ENCODE measurements at places on chromosomes 16 and 17.
A peak's percentile ranks its signal among the peaks of the same experiment; 100 is the strongest.

DNA sequence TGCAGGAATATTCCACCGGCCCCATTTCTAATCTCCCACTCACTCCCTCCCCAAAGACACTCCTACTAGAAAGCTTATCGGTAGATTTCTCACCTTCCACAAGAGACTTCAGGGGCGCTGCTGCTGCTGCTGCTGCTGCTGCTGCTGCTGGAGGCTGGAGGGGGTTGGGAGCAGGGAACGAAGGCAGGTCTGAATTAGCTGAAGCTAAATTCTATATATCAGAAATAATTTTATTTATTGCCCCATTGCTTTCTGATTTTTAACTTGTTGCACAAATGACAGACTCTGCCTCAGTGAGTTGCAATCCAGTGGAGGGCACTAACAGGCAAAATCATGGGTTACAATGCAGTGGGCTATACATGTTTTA, 25.8 kb upstream of the HLF start:
- DNase-seq = no peak
- H3K27ac ChIP-seq = peak overlapping the region; percentile 61
- H3K36me3 ChIP-seq = no peaks in the 10 kb centered on the region
- H3K4me1 ChIP-seq = no peaks in the 10 kb centered on the region
- H3K27me3 ChIP-seq = no peaks in the 10 kb centered on the region

DNA sequence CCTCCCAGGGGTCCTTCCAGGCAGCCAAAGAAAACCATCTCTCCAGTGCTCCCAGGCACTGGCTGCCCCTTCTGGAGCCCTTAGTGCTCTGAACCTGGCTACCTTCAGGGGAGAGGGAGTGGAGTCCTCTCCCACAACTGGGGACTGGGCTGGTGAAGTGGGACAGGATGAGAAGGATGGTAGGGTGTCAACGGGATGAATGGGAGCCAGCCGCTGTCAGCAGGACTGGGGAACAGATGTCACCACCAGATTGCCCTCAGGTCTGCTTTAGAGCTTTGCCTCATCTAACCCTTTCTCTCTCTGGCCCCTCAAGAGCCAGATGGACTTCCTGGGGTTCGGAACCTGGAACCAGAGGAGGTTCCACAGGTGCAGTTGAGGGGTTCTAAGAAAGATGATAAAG, 488 bp upstream of the SEBOX start:
- no peaks in the 10 kb centered on the region for H3K27me3 ChIP-seq
- H3K4me1 ChIP-seq = no peaks in the 10 kb centered on the region
- no peak for DNase-seq
- no peak overlapping the region for H3K27ac ChIP-seq
- H3K4me3 ChIP-seq = no peak overlapping the region
- peaks cover 5% of the 10 kb centered on the region for H3K36me3 ChIP-seq

DNA sequence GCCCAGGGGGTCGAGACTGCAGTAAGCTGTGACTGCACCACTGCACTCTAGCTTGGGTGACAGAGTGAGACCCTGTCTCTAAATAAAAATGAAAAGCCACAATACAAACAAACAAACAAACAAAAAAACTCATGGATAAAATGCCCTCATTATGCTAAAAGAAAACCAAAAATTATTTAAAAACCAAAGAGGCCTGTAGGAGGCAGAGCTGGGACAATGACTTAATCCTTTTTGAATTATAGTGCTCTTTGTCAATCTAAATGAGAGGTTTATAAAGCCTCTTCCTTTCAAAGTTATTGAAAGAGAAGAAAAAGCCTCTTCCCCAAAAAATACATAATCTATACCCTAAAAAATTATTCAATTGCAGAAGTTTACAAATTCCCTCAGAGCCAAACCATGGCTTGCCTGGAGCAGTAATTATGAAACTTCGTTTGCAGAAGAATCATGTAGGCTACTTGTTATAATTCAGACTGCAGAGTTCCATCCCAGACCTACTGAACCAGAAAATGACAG, 18.5 kb downstream of the CRLF3 start:
- DNase-seq = no peak
- no peaks in the 10 kb centered on the region for H3K4me1 ChIP-seq
- no peak overlapping the region for H3K4me3 ChIP-seq
- no peak overlapping the region for H3K27ac ChIP-seq
- no peaks in the 10 kb centered on the region for H3K36me3 ChIP-seq
- no peaks in the 10 kb centered on the region for H3K27me3 ChIP-seq

DNA sequence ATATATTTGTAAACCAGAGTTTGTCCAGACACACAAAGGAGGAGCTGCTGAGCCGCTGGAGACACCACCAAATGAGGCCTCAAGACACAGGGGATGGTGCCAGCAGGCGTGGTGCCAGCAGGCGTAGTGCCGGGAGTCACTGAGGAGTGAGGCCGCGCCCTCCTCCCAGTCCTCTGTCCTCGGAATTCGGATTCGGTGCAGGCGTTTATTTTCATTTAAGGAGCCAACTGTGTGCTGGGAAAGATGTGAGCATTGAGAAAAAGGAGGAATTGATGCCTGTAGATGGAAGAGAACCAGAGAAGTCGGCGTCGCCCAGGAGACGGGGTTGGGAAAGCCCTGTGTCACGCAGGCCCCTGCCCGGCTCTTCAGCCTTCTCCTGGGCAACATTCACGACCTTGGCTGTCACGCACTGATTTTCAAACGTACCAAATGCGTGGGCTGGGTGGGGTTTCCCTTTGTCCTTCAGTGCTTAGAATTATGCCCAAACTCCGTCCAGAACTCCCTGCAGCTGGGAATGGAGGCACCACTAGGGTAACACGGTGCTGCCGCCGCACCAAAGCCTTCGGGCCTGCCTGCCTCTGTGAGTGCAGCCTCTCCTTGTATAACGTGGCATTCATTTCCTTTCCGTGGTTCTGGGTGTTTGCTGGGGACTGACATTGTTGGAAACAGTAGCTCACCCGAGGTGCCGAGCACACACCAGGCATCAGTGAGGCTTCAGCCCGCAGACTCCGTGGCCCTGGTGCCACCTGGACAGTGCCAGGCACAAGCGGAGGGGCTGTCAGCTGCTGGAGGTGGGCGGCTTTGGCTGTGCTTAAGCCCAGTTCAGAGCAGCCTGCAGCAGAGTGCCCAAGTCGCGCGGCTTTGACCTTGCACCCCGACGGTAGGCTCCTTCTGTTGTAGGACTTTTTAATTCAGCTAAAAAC, 49.0 kb upstream of the CHMP6 start:
- peak overlapping the region; percentile 65 for H3K27ac ChIP-seq
- H3K36me3 ChIP-seq = no peaks in the 10 kb centered on the region
- peak; percentile 68 for DNase-seq
- no peak overlapping the region for H3K4me3 ChIP-seq
- no peaks in the 10 kb centered on the region for H3K27me3 ChIP-seq

DNA sequence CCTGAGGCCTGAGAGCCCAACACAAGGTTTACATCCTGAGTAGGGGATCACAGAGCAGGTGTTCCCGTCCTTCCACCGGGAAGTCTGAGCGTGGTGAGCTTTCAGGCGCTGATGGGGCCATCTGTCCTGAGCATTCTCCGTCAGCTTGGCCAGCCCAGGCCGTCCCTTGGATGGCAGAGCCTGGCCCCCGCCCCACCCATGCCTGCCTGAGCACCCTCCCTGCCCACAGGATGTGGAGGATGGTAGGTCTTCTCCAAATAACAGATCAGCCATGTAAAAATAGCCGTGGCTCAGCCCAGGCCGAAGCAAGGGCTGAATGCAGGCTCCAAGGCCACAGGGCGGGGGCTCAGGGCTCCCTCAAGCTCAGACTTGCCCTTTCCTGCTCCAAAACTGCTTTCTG, 20.2 kb downstream of the SPNS2 start:
- no peaks in the 10 kb centered on the region for H3K27me3 ChIP-seq
- H3K4me1 ChIP-seq = peaks cover 6% of the 10 kb centered on the region
- H3K36me3 ChIP-seq = no peaks in the 10 kb centered on the region
- no peak overlapping the region for H3K27ac ChIP-seq
- no peak for DNase-seq
- no peak overlapping the region for H3K4me3 ChIP-seq

DNA sequence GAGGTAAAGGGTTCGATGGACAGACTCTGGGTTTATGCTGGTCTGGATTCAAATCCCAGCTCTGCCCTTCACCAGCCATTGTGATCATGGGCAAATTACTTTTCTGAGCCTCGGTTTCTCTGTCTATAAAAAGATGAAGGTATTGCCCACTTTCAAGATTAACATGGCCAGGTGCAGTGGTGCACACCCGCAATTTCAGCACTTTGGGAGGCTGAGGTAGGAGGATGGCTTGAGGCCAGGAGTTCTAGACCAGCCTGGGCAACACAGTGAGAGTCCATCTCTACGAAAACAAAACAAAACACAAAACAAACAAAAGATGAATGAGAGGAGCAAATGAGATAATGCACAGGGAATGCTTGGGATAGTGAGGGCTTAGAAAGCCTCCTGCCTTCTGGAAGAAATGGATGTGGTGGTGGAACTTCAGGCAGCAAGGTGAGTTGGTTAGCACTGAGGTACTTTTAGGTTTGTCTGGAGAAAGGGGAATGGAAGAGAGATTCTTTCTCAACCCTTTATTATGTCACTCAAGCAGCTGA, 8.5 kb downstream of the ADGRG3 start:
- DNase-seq = no peak
- no peak overlapping the region for H3K27ac ChIP-seq
- H3K4me3 ChIP-seq = no peak overlapping the region
- H3K36me3 ChIP-seq = no peaks in the 10 kb centered on the region
- H3K4me1 ChIP-seq = no peaks in the 10 kb centered on the region

DNA sequence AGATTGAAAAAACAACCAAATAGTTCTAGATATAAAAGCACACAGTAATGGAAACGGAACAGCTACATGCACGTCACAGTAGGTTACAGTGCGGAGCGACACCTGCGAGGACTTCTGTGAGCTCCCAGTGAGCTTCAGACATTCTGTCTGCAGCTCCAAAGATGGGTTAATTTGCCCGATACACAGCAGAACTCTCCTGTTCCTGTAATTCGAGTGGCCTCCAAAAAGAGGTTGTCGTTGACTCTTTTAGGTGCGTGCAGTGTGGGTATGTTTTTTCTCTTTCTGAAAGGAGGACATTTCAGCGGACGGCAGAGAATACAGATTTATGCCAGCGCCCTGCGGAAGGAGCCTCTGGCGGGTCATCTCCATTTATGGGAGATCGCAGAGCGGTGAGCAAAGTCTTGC, 2.9 kb downstream of the OR1F1 start:
- H3K36me3 ChIP-seq = no peaks in the 10 kb centered on the region
- no peak for DNase-seq
- H3K27me3 ChIP-seq = peaks cover 49% of the 10 kb centered on the region
- H3K4me3 ChIP-seq = no peak overlapping the region

Measured in prostate gland (tissue), 2 donors.